Type B pancreatic cell (in vitro differentiated cells): ENCODE measurements at places on chromosomes 5 and 9. TPM values are rescaled to one million over a fixed set of nuclear protein-coding genes. Genes with fewer than 3 reads are reported as not detected.

DNA sequence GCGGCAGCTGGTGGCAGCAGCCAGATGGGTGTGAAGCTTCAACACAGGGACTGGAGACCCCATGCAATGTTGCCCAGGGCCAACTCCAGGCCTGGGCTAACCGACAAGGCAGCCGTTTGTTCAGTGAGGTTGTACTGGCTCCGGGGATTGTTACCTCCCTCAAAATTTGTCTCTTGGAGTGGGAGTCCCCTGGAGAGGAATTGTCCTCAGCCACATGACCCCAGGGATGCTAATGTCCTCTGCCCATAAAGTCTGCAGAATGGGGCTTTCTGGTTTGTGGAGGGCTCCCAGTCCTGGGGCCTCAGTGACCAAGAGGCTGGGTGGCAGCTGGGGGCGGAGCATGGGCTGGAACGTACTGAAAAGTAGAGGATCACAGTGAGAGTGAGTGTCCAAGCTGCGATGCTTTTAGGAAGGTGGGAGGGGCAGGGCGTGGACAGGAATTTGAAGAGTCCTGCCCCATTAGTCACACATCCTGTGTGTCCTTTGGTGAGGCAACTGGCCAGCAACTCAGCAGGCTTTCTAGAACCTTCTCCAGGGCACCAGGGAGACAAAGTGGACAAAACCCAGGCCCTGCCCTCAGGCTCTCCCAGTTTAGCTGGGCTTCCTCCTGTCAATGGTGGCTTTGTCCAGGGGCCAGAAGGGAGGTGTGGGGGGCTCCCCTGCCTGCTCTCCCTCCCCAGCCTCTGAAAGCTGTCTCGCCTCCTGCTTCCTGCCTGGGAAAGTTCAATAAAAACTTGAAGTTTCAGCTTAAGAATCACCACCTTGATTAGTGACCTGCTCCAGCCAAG lies 114.0 kb downstream of the NSG2 start:
- no peak for DNase-seq

DNA sequence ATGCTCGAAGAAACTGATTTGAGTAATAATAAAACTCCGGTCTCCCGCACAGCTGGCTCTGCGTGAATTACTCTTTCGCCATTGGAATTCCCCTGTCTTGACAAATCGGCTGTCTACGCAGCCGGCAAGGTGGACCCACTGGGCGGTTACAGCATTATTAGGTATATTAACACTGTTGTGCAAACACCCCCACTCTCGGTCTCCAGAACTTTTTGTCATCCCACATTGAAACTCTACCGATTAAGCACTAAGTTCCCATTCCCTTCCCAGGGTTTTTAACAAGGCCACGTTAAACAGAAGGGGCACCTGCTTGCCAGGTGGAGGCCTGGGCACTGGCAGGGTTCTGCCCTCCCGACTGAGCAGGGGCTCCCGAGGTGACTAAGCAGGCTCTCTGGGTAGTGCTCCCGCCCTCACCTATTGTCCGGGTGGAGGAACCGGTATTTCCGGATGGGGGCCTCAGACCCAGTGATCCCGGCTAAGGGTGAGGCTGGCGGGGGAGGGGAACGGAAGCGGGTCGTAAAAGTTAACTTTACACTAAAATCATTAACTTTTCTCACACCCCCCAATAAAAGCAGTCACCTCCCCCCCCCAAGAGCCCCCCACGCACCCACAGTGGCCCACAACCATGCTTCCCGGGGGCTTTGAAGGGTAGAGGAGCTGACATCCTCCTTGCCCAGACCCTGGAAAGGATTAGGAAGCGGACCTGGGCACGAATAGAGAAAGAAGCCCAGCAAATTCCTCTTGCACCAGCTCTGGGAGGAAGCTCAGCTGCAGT lies 53.5 kb upstream of the TJP2 start:
- peak; percentile 77 for DNase-seq

DNA sequence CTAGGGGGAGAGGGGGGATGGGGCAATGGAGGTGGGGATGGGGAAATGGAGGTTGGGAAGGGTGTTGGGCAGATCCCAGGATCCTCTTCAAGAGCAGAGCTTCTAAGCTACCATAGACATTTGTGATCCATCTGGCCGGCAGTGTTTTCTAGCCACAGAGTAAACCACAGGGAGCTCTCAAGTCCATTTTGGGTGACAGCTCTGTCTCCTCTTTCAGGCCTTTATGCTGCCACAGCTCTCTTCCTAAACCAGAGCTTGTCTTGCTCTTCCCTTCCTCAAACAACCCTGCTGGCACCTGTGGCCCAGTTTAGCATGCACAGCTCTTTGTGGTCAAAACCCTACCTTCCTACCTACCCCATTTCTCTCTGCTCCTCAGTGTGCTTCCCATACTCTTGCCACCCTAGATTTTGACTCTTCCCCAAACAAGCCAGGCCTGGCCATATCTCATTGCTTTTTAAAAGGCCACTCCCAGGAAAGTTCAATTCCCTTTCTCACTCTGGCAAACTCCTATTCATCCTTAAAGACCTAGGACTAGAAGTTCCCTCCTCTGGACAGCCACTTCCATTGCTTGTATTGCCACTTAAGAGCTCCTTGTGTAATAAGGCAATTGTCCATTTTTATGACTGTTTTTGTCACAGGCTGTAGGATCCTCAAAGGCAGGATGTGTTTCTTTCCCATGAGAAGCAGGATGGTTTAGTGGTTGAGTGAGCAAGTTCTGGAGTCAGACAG lies 84.3 kb upstream of the PANK3 start:
- no peak for DNase-seq

DNA sequence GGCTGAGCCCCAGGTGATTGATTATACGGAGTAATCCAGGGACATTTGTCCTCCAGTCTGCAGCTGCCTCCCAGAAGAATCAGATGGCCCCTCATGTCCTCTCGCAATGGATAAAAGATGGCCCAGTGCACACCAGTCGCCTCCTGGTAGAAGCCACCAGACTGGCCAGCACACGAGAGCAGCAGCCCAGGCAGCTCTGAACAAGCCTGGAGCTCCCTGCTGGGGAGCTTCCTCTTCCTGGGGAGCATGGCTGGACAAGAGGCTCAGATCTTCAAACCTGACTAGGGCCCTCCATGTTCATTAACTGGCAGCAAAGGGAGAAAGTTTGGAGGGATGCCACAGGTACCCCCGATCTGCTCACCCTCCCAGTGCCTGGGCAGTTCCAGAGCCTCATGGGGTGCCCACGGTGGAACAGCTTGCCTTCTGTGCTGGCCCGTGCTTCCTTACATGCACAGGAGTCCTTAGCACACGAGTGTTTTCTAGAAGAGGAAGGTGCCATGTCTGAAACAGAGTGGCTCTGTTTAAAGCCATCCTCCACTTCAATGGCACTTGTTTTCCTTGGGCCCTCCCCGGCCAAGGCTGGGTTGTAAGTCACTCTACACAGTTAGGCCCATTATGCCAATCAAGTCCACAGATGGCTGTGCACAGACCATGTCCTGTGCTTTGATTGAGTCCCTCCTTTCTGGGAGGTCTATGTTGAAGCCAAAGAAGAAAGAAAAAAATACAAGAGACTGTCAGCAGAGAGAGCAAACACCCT lies 75.6 kb downstream of the PRRT1B start:
- DNase-seq, result no peak

DNA sequence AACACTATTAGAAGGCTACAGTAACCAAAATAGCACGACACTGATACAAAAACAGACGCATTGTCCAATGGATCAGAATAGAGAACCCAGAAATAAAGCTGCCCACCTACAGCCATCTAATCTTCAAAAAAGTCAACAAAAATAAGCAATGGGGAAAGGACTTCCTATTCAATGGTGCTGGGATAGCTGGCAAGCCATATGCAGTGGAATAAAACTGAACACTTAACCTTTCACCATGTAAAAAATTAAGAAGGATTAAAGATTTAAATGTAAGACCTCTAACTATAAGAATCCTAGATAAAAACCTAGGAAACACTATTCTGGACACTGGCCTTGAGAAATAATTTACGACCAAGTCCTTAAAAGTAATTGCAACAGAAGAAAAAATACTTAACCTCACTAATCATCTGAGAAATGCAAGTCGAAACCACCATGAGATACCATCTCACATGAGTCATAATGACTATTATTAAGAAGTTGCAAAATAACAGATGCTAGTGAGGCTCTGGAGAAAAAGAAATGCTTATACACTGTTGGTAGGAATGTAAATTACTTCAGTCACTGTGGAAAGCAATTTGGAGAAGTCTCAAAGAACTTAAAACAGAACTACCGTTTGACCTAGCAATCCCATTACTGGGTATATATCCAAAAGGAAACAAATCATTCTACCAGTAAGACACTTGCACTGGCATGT lies 203.3 kb upstream of the CDH9 start:
- DNase-seq, result no peak

DNA sequence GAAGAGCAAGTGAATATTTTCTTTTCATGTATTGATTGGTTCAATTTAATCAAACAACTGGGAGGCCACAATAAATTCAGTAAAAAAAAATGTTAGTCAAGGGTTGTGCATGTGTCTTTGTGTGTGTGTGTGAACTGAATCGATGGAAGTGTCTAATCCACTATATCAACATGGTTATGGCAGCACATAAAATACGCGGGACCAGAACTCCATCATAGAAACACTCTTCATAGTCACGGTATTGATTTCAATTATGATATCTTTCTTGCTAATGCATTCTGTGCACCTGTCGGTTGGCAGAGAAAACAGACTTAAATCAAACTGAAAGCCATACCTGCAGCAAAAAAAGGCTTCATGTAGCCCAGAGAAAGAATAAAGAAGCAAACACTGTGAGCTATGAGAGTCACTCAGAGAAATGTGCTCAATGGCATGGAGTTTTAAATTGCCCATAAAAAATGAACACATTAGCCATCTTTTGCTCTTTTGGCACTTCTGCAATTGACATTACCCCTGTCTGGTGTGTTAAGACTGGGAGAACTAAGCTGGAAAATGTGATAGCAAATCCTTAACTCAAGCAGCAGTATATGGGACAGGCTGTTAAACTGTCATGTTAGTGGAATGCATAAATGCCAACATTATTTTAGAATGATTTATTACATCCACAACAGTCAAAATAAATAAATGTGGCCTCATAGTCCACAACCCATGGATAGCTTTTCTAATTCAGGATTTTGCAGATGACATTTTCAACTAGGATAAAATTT lies 642.4 kb upstream of the C9orf72 start:
- DNase-seq, result no peak

DNA sequence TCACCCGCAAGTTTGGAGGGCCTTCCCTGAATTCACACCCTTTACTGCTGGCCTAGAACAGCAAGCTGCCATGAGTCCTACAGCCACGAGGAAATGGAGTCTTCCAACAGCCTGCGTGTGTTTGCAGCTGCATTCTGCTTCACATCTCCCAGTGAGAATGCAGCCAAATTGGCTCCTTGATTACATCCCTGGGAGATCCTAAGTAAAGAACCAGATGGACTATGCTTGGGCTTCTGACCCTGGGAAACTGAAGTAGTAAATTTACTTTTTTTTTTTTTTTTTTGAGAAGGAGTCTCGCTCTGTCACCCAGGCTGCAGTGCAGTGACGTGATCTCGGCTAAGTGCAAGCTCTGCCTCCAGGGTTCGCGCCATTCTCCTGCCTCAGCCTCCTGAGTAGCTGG lies 617.0 kb upstream of the CDH18 start:
- DNase-seq, result no peak

DNA sequence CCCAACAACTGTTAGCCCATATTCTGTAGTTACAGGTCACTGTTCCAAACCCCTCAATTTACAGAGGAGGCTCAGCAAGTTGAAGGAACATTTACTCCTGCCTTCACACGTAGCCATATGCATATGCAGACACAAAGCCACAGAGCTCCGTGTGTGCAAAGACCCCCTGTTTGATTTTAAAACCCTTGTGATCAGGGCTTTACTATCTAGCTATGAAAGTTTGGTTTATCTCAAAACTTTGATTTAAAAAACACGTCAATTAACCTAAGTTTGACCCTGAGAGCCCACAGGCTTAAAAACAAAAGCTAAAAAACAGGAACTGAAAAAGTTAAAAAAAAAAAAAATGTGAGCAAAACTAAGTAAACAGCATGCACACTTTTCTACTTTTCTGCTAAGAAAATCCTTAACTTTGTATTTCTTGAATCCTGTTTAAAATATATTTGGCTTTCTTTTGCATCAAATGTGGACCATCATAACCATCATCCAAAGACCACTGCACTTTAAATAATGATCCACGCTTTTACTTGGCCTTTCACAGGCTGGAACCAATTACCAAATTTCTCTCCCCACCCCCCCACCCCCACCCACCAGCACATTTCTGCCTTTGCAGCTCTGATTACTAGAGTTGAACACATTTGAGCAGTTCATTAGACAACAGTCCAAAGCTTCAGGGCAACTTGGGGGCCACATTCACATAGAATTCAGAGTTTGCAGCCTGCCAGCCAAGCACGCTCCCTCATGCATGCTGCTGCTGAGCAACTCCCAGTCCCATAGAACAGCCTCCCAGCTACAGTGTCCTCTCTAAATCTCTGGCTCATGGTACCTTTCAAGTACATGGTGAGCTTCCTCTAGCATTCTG lies 128.8 kb upstream of the MAP3K1 start:
- no peak for DNase-seq

DNA sequence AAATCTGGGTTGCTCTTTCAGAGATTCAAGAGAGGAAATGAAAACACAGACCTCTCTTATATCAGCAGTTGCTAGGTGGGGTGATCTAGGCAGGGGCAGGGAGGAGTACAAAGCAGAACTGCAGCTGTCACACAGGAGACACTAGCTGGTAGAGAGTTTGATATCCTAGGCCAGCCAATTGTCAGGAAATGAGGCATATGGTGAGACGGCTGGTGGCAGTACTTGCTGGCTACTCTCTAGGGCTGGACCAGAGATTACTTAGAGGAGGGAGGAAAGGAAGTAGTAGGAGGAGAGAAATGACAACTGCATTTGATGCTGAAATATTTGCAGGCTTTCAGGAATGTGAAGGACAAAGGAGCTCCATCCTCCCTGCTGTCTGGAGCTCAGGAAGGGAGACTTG lies 113.8 kb downstream of the TRIM32 start:
- DNase-seq, result no peak

IFNA2 gene
- not detected in 2 replicates for total RNA-seq

SLC36A3 gene
- not detected in 2 replicates for total RNA-seq

MCIDAS gene
- 0.17 and 0.36 TPM in 2 replicates for total RNA-seq

AKNA gene
- 11.5 and 14.0 TPM in 2 replicates for total RNA-seq

FAM170A gene
- total RNA-seq, result not detected in 2 replicates
